ENCODE measurements at places on chromosomes 16 and 17.
A peak's percentile ranks its signal among the peaks of the same experiment; 100 is the strongest.

DNA sequence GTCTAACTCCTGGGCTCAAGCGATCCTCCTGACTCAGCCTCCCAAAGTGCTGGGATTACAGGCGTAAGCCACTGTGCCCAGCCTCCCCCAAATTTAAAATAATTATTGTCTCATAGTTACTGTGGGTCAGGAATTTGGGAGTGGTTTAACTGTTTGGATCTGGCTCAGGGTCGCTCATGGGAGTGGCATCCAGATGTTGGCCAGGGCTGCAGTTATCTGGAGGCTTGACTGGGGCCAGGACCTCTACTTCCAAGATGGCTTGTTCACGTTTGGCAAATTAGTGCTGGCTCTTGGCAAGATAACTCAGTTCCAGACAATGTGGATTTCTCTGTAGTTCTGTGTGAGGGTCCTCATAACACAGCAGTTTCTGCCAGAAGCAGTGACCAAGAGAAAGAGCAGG, 8.0 kb downstream of the TEN1 start:
- no peak for DNase-seq

GRCh38 chr16:49698931-49699840, 156.7 kb downstream of the ZNF423 start:
- no peak for DNase-seq

DNA sequence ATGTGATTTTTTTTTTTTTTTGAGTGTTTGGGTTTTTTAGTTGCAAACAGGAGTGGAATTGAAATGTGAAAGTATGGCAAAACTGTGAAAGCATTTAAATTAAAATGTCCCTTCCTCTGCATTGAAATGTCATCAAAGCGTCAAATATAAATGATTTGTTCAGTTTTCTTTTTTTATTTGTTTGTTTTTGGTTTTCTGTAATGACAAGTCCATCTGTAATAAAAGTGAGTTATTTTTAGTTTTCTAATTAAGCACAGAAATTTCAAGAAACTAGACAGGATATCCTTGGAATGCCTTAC, 1.9 kb upstream of the TOB1 start:
- DNase-seq = no peak

DNA sequence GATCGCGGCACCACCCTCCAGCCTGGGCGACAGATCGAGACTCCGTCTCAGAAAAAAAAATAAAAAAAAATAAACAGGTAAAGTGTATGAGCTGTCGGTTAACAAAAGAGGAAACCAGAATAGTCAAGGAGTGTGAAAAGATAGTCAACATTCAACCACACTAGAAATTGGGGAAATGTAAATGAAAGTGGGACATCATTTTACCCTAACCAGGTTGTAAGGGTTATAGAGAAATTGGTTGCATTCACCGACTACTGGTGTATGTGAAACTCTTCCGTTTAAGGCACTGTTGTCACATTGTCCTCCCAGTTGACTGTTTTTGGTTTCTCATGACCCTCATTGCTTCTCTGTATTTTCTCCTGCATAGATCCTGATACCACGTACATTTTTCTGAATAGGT, 62.8 kb downstream of the RABEP1 start:
- DNase-seq = no peak

DNA sequence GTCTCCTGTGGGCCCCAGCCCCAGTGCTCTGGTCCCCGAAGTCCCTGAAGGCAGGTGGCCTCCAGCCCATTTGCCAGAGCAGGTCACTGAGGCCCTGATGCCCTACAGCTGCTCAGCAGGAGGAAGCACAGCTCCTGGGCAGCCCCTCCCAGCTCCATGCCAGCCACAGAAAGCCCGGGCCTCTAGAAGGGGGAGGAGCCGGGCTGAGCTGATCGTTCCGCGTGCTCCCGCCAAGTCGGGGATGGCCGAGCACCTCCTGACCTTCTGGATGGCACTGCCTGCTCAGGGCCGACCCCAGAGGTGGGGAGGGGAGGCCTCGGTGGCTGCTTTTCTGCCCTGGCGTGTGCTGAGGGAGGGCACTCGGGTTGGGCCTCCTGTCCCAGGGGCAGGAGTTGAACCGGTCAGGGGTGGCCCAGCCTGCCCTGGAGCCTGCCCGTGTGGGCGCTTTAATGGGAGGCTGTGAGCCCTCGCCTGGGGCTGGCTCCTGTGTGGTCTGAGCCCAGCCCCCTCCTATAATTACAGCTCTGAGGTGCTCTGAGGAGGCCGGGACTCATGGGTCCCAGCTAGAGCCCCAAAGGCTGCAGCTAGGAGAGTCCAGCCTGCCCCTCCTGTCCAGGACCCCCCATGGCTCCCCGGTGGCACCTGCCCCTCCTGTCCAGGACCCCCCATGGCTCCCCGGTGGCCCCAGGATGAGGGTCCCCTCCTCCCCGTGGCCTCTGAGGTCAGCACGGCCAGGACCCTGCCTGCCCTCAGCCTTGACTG, 29.7 kb downstream of the ZFPM1 start:
- no peak for DNase-seq

DNA sequence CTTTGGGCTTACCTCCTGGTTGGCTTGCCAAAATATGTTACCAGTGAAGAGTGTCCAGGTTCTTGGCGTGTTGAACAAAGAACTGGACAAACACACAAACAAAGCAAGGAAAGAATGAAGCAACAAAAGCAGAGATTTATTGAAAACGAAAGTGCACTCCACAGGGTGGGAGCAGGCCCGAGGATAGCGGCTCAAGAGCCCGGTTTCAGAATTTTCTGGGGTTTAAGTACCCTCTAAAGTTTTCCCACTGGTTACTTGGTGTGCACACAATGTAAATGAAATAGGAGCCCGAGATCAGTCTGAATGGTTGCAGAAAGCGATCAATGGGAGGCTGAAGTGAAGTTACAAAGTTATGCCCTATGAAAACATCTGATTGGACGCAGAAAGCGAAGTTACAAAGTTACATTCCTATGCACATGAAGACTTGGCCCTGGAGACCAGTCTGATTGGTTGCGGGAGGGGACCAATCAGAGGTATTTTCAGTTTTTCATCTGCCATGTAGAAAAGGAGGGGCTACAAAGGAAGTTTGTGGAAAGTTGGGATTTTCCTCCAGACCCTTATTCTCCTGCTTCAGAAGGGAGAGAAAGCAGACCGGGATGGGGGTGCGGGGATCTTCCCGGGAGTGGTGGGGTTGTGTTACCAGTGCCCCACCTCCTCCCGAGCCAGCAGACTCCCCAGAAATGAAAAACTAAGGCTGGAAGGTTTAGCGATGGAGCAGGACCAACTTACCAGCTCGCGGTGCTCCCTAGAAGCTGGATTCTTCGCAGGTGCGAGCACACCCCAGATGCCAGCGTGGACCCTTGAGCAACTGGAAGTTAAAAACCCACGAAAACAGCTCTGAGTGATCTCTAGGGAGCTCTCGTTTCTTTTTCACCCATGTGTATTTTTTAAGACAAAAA, at the start of gene SLFN12:
Gene SLFN12, minus strand, starts transcription at position 325 of the 899 bp plus-strand sequence. CDS start 9,472 bp downstream, outside the sequence.
- DNase-seq = no peak

GRCh38 chr16:27149986-27150385, 53.3 kb upstream of the KDM8 start:
- DNase-seq = no peak

DNA sequence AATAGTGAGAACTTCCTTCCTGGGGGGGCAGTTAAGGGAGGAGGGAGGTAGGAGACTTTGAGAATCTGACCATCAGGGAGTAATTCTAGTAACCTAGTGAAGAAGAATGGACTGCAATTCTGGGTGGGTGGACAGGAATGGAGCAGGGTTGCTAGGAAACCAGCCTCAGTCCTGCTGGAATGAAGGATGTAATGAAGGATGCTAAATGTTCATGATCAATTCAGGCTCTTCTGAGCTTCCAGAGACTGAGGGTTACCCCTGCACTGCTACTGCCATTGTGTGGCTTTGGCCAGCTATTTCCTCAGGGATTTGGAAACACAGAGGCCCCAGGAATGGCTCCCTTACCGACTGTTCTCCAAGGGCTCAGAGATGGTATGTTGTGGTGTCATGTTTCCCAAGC, 116.4 kb downstream of the UTP18 start:
- DNase-seq = no peak

GRCh38 chr16:8087597-8088289, 502.6 kb downstream of the TMEM114 start:
- no peak for DNase-seq

DNA sequence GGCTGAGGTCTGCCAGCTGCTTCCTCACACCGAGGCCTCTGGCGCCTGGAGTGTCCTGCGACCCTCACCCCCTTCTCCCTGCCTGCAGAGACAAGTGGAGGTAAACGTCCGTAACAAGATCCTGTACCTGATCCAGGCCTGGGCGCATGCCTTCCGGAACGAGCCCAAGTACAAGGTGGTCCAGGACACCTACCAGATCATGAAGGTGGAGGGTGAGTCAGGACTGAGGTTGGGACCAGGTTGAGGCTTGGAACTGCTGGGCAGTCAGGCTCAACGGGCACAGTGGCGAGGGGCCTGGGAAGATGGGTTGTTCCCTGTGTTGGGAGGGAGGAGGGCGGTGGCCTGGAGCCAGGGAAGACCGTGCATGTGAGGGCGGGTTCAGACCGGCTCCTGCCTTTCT, 4.8 kb downstream of the HGS start:
- no peak for DNase-seq

DNA sequence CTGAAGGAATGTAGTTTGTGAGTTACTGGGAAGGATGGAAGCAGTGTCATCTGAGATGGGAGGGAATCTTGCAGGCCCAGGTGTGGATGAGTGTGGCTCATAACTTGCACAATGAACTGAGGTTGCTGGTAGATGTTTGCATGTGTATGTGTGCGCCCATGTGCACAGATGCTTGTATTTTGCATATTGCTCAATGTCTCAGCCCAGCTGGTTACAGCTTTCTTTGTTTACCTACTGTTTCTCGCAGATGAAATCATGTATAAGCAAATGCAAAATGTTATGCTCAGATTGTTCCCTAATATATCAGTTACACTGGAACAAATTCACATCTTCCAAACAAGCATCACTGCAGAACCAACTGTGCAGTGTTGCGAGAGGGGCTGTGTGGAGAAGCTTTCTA, 452.2 kb upstream of the EEF2KMT start:
- no peak for DNase-seq

DNA sequence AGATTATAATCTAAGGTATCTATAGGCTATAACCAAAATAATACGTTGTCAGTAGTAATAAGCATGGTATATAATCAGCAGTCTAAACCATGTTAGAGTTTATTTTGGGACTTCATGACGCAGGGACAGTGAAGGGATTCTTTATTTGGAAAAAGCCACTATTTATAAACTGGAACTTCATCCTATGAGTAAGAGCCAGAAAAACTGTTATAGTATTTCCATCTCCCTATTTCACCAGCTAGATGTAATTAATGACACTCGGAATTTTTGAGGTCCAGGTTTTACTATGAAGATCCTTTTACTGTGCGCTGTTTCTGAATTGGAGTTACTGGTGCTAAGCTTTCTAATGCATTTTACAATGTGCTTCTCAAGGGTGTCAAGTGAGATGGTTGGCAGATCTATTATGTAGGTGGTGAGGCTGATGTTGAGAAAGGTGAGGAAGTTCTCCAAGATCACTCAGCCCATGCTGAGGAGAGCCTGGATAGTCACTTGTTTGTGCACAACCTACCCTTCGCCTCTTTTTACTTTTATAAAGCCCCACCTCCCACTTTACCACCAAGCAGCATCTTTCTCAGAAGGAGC, 149.3 kb downstream of the MSI2 start:
- no peak for DNase-seq

DNA sequence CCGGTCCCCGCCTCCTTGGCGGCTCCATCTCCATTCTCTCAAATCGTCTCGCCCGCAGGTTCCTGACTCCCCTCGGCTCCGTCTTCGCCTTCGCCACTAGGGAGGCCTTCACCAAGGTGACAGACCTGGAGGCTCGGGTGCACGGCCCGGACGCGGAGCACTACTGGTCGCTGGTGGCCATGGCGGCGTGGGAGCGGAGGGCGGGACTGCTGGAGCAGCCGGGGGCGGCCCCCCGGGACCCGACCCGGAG, 862 bp downstream of the GLTPD2 start:
- no peak for DNase-seq

GRCh38 chr17:6374761-6375312, 60.1 kb downstream of the AIPL1 start:
- peak; percentile 55 for DNase-seq

GRCh38 chr17:63966646-63967264, 6.0 kb downstream of the SCN4A start:
- DNase-seq = no peak

DNA sequence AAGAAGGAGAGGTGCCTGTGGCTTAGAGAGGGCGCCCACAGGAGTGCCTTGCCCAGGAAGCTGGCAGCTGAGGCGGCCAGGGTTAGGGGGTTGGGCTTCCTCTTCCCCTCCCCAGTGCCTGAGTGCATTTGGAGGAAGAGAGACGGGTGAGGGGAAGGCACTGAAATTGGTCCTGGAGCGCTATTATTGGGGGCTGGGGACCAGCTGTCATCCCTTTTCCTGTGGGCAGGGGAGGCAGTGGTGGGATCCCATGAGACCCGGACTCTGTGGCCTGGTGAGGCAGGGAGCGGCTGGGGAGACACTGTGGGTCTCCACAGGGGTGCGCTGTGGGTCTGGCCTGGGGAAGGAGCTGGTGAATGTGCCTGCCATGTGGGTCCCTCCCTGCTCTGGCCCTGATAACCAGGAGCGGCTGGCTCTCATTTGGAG, 259.7 kb downstream of the SEC14L1 start:
- no peak for DNase-seq

DNA sequence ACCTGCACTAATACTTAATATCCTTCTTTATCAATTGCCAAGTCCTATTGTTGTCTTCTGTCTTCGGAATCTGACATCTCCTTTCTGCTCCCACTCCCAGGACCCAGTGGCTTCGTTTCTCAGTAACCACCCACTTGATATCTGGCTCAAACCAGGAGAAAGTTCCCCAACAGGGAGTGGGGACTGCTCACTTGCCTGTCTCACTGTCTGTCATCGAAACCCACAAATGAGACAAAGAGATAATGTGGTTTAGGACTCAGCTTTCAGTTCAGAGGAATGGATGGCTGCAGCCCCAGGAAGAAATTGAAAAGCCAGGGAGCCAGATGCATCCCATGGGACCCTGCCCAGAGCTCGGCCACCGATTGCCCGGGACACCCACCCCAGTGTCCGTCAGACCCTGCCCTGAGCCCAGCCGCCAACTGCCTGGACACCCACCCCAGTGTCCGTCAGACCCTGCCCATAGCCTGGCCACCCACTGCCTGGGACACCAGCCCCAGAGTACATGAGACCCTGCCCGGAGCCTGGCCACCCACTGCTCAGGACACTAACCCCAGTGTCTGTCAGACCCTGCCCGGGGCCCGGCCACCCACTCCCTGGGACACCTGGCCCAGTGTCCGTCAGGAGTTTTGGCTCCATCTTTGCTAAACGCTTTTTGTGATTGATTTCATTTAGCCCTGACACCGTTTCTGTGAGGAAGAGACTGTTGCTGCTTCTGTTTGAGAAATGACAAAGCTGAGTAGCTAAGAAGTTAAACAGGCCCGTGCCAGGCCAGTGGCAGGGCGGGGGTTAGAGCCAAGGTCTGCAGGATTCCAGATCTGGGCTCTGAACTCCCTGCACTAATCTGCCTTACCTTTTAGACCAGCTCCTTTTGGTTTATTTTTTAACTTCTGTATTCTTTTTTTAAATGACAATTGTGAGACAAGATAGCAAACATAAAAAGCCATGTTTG, 251.4 kb downstream of the PHKB start:
- DNase-seq = no peak

Measured in epithelial cell of prostate (primary cell).